Epithelial cell of proximal tubule (primary cell): ENCODE measurements at places on chromosomes 16 and 17. TPM values are rescaled to one million over a fixed set of nuclear protein-coding genes. Genes with fewer than 3 reads are reported as not detected.

The INO80E gene
- 86.9 and 108 TPM in 2 replicates for total RNA-seq

The TMEM114 gene
- total RNA-seq, result not detected in 2 replicates

- peak; percentile 66 for DNase-seq
Measured at GRCh38 chr17:29369831-29370735, 20.1 kb upstream of the TAOK1 start.

- no peak for DNase-seq
Measured at GRCh38 chr17:81323411-81323868, 28.3 kb upstream of the SLC38A10 start.

- DNase-seq, result no peak
Measured at GRCh38 chr16:84461413-84462295, 42.8 kb downstream of the MEAK7 start.
